ENCODE measurements at places on chromosomes 1 and 21.

DNA sequence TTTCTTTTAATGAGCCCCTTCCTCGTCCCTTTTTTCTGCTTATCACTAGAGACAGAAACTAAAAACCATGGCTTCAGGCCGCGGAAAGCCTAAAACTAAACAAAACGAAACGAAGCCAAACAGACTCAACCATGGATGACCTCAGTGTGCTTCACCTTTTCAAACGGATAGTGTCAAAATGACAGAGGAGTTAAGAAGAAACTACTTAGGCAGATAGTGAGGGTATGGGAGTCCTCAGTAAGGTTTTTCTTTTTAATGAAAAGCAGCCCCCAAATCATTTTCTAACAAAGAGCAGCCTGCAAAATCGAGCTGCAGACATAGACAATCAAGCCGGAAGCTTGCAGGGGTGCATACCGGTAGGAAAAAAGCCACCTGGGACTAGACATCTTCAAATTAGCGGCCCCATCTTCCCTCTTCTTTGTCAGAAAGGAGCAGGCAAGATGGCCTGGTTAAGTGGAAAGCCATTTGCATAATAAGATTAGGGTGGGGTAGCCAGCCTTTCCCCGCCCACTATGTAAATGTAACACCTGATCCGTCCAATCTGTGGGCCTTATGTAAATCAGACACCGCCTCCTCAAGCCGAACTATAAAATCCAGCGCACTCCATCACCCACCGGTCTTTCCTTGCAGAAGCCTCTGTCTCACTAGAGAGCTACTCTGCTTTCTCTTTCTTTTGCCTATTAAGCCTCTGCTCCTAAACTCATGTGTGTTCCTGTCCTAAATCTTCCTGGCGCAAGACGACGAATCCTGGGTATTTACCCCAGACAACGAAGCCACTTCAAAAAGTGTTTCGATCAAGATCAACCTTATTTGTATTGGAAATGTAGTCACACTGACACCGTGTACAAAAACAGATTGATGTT lies 6.2 kb upstream of the ERO1B start:
- no peak for DNase-seq

GRCh38 chr1:36095760-36096405 lies 7.2 kb downstream of the ADPRS start:
- DNase-seq: no peak

GRCh38 chr1:206422525-206422924 lies 47.8 kb upstream of the IKBKE start:
- no peak for DNase-seq

GRCh38 chr1:118960026-118960561 lies 28.0 kb downstream of the TBX15 start:
- DNase-seq: no peak

DNA sequence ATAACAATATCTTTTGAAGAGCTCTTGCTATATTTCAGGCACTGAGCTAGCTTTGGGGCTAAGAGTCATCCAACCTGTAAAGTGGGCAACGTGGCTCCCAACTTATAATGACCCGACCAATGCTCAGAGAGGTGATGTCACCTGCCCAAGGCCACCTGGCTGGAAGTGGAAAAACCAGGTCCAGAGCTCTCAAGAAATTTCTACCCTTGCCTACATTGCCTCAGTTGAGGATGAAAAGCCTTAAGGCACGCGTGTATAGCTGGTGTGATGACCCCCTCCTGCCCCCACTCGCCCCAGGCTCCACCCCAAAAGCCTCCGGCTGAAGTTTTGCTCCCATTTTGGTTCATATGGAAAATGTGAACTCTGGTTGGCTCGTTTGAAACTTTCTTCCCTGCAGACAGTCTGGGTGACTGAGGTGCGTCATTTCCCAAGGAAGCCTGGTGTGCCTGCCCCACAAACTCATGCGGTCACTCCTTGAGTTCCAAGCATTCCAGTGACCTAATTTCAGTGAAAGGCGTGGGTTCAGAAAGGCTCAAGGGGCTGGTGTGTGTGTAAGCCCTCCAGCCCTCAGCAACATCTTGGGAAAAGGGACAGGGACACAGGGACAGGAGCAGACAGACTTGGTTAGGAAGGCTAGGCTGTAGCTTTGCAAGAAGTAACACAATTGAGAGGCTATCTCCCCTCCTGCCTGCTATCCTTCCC lies 20.5 kb downstream of the HTR1D start:
- no peak for DNase-seq

All from CD4-positive, alpha-beta T cell (primary cell).